ENCODE measurements at places on chromosomes 2 and 18.

DNA sequence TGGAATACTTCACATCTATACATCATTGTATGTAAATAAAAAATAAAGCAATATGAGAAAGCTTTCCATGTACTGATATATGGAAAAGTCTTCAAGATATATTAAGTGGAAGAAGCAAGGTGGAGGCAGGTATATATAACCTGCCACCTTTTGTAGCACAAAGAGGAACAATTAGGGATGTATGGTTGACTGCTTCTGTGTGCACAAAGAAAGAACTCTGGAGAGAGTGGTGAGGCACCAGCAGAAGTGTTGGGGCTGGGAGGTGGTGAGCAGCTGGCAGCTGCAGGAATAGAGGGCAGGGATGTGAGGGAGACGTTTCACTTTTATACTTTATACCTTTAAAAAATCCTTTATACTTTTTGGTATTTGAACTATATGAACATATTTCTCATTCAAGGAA lies 26.1 kb downstream of the KIF5C start:
- no peak for DNase-seq

DNA sequence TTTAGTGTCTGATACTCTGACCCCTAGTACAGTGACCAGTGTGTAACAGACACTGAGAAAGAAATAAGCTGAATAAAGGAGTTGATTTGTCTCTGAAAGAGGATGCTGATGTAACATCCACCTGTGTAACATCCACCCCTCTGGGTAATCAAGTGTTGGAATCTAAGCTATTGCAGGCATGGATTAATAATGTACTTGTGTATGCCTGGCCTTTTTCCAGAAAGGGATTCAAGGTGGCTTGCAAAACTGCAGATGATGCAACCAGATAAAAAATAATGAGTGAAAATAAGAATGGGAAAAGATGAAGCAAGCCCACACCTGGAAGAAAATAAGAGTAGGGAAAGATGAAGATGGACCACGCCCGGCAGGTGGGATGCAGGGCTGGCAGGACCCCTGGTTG lies 48.2 kb upstream of the FOXI3 start:
- no peak for DNase-seq

DNA sequence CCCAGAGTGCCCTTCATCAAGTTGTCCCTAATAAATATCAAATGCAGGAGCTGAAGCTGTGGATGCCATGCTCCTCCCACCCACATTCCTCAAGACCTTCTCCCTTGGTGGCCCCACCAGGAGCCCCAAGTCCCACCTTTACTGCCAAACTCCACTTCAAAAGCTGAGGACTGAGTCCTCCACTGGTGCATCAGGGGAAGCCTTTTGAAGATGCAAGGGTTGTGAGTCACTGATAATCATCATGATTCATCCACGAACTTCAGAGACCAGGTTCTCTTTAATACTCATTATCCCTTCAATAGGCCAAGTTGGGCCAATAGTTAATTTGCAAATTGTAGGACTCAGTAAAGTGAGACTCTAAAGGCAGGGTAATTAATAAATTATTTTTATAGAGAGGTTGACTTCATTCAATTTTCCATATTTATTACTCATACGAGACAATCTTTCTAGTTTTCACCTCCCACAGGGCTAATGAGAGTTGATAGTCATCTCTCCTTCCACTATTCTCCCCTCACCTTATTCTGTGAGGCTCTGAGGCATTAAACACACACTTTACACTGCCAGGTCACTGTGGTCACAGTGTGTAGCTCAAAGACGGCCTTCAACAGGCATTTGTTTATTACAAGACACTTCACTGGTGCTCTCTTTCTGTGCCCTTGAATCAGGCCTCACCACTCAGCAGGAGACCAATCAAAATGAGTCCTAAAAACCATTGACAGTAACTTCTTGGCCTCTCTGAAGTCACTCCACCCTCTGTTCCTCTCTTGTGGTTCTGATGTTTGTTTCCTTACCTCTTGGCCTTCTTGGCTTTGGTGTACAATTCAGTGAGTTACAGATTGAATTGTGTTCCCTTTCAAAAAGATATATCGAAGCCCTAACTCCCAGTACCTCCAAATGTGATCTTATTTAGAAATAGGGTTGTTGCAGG lies 99.9 kb downstream of the TRIB2 start:
- DNase-seq, result no peak

GRCh38 chr18:24228667-24229041 lies 89.8 kb downstream of the CABYR start:
- DNase-seq, result no peak

All from activated CD8-positive, alpha-beta memory T cell treated with anti-CD3 and anti-CD28 coated beads for 48 hours (primary cell).